RWPE2 (cell line): ENCODE measurements at places on chromosomes 16 and 17.

GRCh38 chr16:3872216-3872895, 8.2 kb downstream of the CREBBP start:
- H3K27me3 ChIP-seq = no peaks in the 10 kb centered on the region
- H3K27ac ChIP-seq = peak overlapping the region; percentile 5
- H3K4me3 ChIP-seq = no peak overlapping the region
- H3K4me1 ChIP-seq = peaks cover 17% of the 10 kb centered on the region
- no peak for DNase-seq
- H3K36me3 ChIP-seq = no peaks in the 10 kb centered on the region; the same call in 1 of the 2 replicates

DNA sequence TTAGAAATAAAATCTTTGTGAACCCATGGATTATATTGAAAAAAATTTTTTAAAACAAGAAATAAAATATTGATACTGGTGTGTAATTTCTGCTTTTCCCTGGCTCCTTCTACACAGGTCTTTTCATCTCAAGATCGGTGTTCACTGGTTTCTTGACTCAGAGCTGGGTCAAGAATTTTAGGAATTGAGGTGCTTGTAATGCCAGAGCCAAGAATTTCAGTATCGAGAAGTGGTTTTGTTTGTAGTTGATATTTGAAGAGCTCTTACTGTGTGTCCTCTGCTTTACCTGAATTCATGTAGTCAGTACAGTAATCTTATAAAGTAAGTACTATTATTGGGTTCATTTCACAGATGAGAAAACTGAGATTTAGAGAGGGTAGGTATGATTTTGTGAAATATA, 7.3 kb downstream of the WWP2 start:
- DNase-seq = no peak
- H3K27ac ChIP-seq = no peak overlapping the region
- H3K4me1 ChIP-seq = no peaks in the 10 kb centered on the region
- H3K27me3 ChIP-seq = no peaks in the 10 kb centered on the region

DNA sequence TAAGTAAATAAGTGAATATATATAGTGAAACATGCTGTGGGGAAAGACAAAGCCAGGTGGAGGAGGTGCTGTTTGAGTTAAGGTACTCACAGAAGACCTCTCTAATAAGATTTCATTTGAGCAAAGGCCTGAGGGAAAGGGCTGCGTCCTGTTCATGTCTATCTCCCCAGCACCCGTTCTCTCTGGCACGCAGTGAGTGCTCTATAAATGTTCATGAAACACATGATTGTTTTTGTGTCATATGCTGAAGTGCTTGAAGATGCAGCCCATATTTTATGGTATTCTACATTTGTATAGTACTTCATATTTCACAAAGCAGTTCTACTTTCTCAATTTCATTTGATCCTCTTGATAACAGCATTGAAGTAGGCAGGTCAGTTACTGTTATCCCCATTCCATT, 990 bp downstream of the VWA3A start:
- H3K36me3 ChIP-seq = no peaks in the 10 kb centered on the region
- no peak overlapping the region for H3K27ac ChIP-seq
- no peak for DNase-seq
- no peaks in the 10 kb centered on the region for H3K4me1 ChIP-seq
- no peak overlapping the region for H3K4me3 ChIP-seq

DNA sequence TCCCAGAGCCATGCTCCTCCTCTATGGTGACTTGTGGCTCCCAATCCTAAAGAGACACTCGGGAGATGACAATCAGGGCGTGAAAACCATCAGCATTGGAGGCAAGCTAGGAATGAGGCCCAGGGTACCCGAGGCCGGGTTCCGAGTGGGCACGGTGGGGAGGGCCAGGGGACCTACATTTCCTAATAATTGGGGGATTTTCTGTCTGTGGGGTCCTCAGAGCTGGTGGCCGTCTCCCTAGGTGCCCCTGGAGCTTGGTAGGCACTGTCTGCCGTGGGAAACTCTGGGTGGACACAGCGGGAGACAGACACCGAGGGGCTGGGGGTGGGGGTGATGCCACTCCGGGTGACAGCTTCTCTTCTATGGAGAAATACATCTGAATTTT, 312.5 kb upstream of the TNRC6C start:
- H3K4me3 ChIP-seq = no peak overlapping the region
- DNase-seq = no peak
- H3K4me1 ChIP-seq = no peaks in the 10 kb centered on the region
- H3K27ac ChIP-seq = no peak overlapping the region
- no peaks in the 10 kb centered on the region for H3K36me3 ChIP-seq

- H3K36me3 ChIP-seq = no peaks in the 10 kb centered on the region
- no peak overlapping the region for H3K4me3 ChIP-seq
- peaks cover 4% of the 10 kb centered on the region for H3K4me1 ChIP-seq
- DNase-seq = no peak
- no peaks in the 10 kb centered on the region for H3K27me3 ChIP-seq
These were observed 7.4 kb downstream of the GSDMA start for GRCh38 chr17:39970157-39970692.

GRCh38 chr17:64411999-64412771, 21.5 kb upstream of the PECAM1 start:
- no peaks in the 10 kb centered on the region for H3K36me3 ChIP-seq
- H3K4me1 ChIP-seq = no peaks in the 10 kb centered on the region
- DNase-seq = no peak
- H3K27me3 ChIP-seq = no peaks in the 10 kb centered on the region

GRCh38 chr17:49439673-49440571, 25.2 kb upstream of the PHB1 start:
- H3K4me1 ChIP-seq = no peaks in the 10 kb centered on the region
- no peak overlapping the region for H3K27ac ChIP-seq
- DNase-seq = peak; percentile 56
- no peaks in the 10 kb centered on the region for H3K27me3 ChIP-seq
- no peaks in the 10 kb centered on the region for H3K36me3 ChIP-seq

GRCh38 chr16:9033125-9033830, 58.2 kb upstream of the HAPSTR1 start:
- H3K4me1 ChIP-seq = no peaks in the 10 kb centered on the region
- DNase-seq = no peak
- H3K27ac ChIP-seq = no peak overlapping the region

GRCh38 chr17:47806913-47807255, 14.7 kb downstream of the OSBPL7 start:
- no peak for DNase-seq
- peaks cover 10% of the 10 kb centered on the region for H3K4me1 ChIP-seq
- H3K27me3 ChIP-seq = no peaks in the 10 kb centered on the region
- peaks cover 7% of the 10 kb centered on the region; the same call in 1 of the 2 replicates for H3K36me3 ChIP-seq
- H3K4me3 ChIP-seq = no peak overlapping the region

DNA sequence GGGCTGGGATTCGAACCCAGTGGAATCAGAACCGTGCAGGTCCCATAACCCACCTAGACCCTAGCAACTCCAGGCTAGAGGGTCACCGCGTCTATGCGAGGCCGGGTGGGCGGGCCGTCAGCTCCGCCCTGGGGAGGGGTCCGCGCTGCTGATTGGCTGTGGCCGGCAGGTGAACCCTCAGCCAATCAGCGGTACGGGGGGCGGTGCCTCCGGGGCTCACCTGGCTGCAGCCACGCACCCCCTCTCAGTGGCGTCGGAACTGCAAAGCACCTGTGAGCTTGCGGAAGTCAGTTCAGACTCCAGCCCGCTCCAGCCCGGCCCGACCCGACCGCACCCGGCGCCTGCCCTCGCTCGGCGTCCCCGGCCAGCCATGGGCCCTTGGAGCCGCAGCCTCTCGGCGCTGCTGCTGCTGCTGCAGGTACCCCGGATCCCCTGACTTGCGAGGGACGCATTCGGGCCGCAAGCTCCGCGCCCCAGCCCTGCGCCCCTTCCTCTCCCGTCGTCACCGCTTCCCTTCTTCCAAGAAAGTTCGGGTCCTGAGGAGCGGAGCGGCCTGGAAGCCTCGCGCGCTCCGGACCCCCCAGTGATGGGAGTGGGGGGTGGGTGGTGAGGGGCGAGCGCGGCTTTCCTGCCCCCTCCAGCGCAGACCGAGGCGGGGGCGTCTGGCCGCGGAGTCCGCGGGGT, at the start of gene CDH1:
TSS of gene CDH1 (plus strand) at position 247 of the 684 bp plus-strand sequence. CDS start at position 371, 124 bp downstream.
- peak within 1 kb of the TSS; percentile 86 for H3K27ac ChIP-seq
- no peaks in the 10 kb centered on the region for H3K27me3 ChIP-seq
- peaks cover 26% of the 10 kb centered on the region for H3K36me3 ChIP-seq
- DNase-seq = peak; percentile 98
- peaks cover 37% of the 10 kb centered on the region for H3K4me1 ChIP-seq

DNA sequence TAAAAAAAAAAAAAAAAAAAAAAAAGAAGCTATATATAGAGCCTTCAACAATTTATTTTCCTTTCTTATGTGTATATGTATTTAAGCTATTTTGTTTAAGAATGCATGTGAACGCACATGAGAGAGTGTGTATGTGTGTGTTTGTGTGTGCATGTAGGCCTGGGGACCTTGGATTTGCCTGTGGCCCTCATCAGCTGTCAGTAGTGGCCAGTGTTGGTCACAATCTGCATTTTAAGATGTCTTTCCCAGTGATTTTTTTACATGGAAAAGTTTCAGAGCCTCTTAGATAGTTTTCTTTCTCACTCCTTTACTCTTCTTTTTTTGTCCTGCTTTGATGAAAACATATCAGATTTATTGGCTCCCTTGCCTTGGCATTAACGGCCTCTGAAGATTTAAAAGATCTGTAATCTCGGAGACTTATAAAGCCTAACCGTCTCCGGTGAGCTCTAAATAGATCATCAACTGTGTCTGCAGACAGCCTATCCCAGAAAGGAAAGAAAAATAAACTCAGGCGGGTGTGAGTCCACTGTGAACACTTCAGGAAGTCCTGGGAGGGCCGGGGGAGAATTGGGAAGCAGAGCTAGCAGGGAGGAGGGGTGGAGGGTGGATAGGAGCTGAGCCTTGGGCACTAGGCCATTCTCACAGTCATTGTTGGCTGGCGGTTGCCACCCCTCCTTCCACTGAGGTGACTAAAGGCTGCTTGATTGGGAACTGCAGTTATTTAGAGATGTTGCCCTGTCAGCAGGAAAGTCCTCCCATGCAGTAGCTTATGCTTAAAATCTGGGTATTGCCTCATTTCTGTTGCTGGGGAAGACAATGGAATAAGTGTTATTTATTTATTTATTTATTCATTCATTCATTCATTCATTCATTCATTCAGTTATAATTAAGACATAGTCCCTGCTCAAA, 86.8 kb downstream of the WWP2 start:
- H3K27ac ChIP-seq = no peak overlapping the region
- no peak for DNase-seq
- H3K4me1 ChIP-seq = no peaks in the 10 kb centered on the region
- H3K4me3 ChIP-seq = no peak overlapping the region
- H3K27me3 ChIP-seq = no peaks in the 10 kb centered on the region

- H3K27ac ChIP-seq = no peak overlapping the region
- peak; percentile 61 for DNase-seq
- H3K4me1 ChIP-seq = no peaks in the 10 kb centered on the region
- H3K27me3 ChIP-seq = no peaks in the 10 kb centered on the region
- H3K4me3 ChIP-seq = no peak overlapping the region
- no peaks in the 10 kb centered on the region for H3K36me3 ChIP-seq
These were observed 10.7 kb downstream of the MSRB1 start for GRCh38 chr16:1932050-1933028.

DNA sequence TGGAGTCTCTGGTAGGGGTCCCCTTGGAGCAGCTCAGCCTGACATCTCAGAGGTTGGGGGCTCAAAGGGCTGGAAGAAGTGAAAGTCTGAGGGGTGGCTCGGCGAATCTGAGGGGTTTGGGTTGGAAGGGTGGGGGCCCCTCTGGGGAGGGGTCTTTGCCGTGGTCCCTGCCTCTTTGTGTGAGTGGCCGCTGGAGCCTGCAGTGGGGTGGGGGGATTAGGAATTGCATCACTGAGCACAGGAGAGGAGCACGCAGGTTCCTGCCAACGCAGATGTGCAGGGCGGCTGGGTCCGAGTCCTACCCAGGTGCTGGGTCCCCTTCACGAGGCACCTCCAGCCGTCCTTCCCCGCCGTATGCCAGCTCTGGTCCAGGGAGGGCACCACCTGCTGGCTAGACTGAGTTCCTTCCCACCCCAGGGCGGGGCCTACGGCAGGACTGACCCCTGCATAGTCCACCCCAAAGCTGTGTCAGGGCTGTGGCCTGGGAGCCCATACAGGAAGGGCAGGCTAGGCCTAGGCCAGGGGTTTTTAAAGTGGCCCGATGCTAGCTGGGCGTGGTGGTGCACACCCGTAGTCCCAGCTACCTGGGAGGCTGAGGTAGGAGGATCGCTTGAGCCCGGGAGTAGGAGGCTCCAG, 9.9 kb downstream of the FMNL1 start:
- peak; percentile 69 for DNase-seq
- H3K27ac ChIP-seq = no peak overlapping the region
- H3K4me3 ChIP-seq = no peak overlapping the region
- no peaks in the 10 kb centered on the region for H3K27me3 ChIP-seq

- peaks cover 4% of the 10 kb centered on the region for H3K4me1 ChIP-seq
- no peak overlapping the region for H3K4me3 ChIP-seq
- H3K36me3 ChIP-seq = no peaks in the 10 kb centered on the region
- H3K27ac ChIP-seq = no peak overlapping the region
These were observed 40.9 kb downstream of the LAT start for GRCh38 chr16:29025735-29026134.

- H3K27ac ChIP-seq = no peak overlapping the region
- no peaks in the 10 kb centered on the region for H3K4me1 ChIP-seq
- H3K4me3 ChIP-seq = no peak overlapping the region
- H3K27me3 ChIP-seq = no peaks in the 10 kb centered on the region
- H3K36me3 ChIP-seq = no peaks in the 10 kb centered on the region
These were observed 183.3 kb downstream of the LGALS9B start for GRCh38 chr17:20284022-20284421.

GRCh38 chr16:31371008-31371407, 16.0 kb downstream of the ITGAX start:
- H3K4me1 ChIP-seq = no peaks in the 10 kb centered on the region
- no peak for DNase-seq
- no peak overlapping the region for H3K27ac ChIP-seq

GRCh38 chr17:39935909-39936308, 8.4 kb downstream of the LRRC3C start:
- H3K4me1 ChIP-seq = no peaks in the 10 kb centered on the region
- no peak overlapping the region for H3K27ac ChIP-seq
- no peaks in the 10 kb centered on the region for H3K36me3 ChIP-seq
- no peak for DNase-seq
- H3K27me3 ChIP-seq = no peaks in the 10 kb centered on the region
- no peak overlapping the region for H3K4me3 ChIP-seq

- peaks cover 51% of the 10 kb centered on the region for H3K36me3 ChIP-seq
- no peak overlapping the region for H3K4me3 ChIP-seq
These were observed 14.7 kb downstream of the GSPT1 start for GRCh38 chr16:11901091-11901490.

- H3K4me1 ChIP-seq = no peaks in the 10 kb centered on the region
- DNase-seq = no peak
- H3K27me3 ChIP-seq = no peaks in the 10 kb centered on the region
- no peaks in the 10 kb centered on the region for H3K36me3 ChIP-seq
These were observed 51.2 kb upstream of the KDM8 start for GRCh38 chr16:27152121-27152520.

DNA sequence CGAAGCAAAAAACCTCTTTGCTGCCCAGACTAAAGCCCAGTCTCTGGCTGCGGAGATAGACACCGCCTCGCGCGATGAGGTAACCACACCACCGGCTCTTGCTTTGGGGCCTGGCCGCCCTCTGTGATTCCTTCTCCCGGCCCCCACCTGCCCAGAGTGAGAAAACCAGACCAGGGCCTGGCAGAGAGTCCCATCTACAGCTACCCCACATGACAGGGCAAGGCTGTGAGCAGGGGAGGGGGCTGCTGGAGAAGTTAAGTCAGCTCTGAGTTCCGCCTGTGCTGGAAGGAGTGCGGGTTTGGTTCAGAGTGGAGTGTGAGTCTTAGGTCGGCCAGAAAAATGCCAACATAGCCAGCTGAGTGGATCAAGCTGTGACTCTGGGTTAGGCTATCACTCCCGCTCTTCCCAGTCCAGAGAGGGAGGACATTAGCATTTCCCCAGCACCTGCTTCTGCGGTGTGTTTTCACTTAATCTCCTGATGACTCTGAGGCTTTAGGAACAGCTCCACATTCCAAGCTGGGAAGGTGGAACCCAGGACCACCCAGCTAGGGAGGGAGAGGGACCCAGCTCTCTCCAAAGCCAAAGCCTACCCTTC, 139.0 kb downstream of the RAB11FIP4 start:
- H3K27me3 ChIP-seq = no peaks in the 10 kb centered on the region
- no peak overlapping the region for H3K4me3 ChIP-seq
- no peak for DNase-seq
